Pons (tissue), 1 donor: ENCODE measurements at places on chromosomes 2 and 18.

DNA sequence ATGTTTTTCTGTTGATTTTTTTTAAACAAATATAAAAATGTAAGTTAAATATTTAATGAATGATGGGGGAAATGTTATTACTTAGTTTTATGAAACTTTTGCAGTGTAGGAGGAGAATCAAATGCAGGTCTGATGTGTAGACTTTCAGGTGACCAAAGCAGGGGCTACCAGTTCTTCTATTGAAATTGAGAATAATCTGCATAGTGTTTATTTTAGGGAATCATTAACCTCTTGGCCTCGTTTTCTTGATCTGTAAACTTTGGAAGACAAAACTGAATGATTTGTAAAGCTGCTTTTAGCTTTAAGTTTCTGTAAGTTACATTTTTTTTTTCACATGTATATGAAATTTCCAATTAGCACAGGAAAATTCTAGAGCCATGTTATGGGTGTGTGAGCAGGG, 99.2 kb downstream of the R3HDM1 start:
- no peak for DNase-seq

- DNase-seq, result no peak
Observed at GRCh38 chr2:116874021-116874420, 940.5 kb upstream of the DDX18 start.

GRCh38 chr2:5911718-5912117, 219.5 kb downstream of the SOX11 start:
- DNase-seq, result no peak

DNA sequence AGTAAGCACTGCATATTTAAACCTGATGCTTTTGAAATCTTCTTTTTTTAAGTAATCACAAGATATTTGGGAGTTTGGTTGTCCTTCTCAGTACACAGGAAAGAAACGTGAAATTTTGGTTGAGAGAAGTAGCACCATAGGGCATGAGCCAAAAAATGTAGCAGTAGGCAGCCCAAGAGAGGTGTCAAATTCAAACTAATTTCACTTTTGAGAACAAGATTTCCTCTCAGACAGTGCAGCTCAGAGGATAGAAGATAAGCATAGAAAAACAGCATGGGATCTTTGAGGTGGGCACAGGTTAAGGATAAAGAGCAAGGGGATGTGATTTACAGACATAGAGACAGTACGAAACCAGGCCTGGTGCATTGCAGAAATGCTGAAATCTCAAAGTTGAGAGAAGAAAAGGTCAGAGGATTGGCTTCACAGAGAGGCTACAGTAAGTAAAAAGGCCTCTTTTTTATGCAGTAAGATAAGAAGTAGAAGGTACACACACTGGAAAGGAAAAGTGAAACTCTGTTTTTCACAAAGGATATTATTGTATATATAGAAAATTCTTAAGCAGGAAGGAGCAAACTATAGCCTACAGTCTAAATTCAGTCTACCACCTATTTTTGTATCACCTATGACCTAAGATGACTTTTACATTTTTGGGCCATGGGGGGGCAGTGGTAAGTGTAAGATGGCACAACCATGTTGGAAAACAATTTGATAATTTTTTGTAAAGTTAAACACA, 89.8 kb downstream of the PKP4 start:
- no peak for DNase-seq

DNA sequence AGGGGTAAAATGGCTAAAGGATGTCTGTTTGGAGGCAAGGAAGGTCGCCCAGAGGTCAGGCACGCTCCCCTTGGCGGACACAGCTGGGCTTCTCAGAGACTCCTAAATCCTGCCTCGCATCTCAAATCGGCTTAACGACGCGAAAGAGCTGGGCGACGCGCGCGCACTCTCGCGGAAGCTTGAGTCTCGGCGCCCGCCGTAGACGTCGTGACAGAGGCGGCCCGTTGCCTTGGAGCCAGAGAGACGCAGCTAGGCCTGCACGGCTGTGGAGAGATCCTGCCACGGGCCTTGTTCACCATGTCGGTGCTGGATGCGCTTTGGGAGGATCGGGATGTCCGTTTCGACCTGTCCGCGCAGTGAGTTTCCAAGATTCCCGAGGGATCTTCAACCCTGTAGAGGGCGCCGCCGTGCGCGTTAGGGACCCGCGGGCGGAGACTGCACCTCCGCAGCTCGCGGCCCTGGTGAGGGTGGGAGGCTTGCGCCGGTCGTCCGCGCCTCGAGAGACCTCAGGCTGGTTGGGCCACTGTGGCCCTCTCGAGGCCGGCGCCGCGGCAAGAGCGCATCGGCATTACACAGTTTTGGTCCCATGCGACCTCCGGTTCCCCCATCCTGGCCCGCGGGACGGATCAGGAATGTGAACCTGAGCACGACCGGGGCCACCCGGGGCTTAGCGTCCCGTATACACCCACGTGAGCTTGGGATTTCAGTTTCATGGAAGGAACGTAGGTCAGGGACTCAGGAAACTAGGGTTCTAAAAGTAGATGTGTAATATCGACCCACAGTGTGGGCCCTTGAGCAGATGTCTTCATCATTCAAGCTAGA, at the start of gene BBS5:
BBS5 (plus strand) TSS at position 238 of the 822 bp plus-strand sequence; CDS start at position 298, 60 bp downstream.
- DNase-seq, result peak; percentile 76

- peak; percentile 49 for DNase-seq
Observed at GRCh38 chr18:41391616-41392595, 563.1 kb upstream of the PIK3C3 start.

- DNase-seq, result peak; percentile 41
Observed at GRCh38 chr2:212451786-212452231, 86.8 kb downstream of the ERBB4 start.

DNA sequence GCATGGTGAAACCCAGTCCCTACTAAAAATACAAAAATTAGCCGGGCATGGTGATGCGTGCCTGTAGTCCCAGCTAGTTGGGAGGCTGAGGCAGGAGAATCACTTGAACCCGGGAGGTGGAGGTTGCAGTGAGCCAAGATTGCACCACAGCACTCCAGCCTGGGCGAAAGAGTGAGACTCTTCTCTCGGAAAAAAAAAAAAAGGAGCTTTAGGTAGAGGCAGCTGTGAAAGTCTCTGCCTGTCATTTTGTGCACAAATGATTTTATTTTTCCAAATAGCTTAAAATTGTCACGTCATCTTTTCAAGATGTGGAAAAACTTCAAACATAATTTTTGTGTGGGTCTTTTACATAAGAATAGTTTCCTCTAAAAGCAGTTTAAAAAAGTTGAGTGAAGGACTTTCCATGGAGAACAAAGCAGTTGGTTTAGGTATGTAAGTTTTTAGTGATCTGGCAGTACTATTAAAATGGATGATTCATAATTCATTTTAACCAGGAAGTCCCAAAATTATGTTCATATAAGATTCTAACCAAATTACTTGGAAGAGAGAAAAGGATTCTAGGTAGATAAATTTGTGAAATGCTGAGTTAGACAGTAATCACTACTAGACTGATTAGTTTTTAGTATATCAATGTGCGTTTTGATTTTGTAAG, 11.5 kb downstream of the CCNYL1 start:
- DNase-seq, result no peak

GRCh38 chr2:239581352-239581901, 180.6 kb upstream of the HDAC4 start:
- no peak for DNase-seq

DNA sequence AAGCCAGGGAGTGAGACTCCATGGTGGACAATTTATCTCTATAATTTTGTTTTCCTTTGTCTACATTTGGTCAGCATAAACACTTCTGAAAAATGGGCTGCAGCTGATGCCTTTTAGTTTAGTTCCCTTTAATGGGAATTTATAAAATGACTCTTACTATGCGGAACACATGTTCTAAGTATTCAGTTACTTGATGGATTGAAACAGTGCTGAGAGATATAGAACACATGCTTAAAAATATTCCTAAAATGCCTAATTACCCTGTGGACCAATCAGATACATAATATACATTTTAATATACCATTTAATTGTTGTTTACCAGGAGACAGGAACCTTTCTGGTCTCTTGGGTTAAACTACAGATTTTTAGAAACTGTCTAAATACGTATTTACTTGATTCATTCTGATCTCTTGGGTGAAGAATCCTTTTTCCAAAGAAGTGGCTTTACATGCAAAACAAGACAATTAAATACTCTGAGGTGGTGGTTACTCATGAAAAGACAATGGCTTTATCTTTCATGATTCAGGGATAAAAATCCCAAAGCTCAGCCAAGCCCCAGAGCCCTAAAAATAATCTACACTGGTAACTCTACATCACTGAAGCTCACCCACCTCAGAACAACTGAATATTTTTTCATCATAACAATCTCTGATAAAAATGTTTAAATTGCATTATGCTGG, 128.1 kb upstream of the SERTAD2 start:
- DNase-seq, result no peak

DNA sequence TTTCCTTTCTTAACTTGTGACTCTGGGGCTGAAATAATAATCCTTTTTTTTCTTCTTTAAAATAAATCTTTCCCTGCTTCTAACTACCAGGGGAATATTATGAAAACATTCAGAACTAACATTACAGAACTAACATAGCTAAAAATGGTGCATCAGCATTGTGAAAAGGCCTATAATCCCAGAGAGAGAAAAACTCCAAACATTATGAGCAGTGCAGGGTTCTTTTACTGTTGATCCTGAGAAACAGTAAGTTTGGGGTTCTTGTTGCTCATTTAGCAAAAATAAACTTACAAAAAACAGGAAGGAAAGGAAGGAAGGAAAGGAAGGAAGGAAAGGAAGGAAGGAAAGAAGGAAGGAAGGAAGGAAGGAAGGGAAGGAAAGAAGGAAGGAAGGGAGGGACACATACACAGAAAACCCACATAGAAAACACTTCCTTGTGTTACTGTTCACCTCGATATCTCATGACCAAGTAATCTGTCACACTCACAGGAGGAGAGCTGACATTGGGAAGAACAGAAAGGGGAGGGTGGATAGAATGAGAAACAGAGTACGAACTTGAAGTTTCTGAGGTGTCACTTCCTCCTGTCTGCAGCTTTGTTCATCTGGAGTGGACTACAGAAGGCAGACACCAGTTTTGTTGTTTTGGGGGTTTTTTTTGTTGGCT, 18.4 kb upstream of the PIK3C3 start:
- no peak for DNase-seq

GRCh38 chr2:13616059-13616458, 899.3 kb downstream of the TRIB2 start:
- no peak for DNase-seq

- no peak for DNase-seq
Observed at GRCh38 chr2:47784352-47784851, 1.5 kb downstream of the MSH6 start.

DNA sequence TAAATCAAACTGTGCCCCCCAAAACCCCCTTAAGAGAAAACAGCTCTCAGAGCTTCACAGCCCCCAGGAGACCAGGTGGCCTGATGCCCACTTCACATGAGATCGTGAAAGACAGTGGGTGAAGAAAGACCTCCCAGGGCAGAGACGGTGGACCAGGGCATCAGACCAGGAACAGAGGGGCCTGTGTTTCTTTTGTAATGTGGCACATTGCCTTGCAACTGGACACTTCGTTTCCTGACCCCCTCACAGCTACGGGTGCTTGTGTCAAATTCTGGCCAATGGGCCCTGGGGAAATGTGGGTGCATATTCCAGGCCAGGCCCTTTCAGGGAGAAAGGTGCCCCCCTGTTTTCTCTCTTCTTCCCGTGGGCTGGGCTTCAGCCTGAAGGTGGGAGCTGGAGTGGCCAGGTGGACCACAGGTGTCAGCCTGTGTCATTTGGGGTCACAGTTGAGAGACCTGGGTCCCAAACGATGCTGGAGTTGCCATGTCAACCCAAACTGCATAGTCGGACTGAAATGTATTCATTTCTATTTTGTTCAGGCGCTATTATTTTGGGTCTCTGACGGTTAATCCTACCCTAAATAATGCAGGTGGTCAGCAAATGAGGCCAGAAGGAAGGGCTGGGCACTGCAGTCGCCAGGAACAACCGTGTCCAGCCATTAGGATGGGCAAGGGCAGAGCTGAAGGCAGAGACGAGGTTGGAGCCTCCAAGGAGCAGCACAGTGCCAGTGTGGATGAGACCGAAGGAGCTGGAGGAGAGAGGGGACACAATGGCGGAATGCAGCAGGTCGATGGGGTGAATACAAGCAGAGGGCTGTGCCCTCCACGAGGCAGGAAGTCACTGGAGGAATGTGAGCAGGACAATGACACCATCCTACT, 338.2 kb downstream of the EIPR1 start:
- no peak for DNase-seq
